ENCODE measurements at places on chromosomes 12 and 14.
A peak's percentile ranks its signal among the peaks of the same experiment; 100 is the strongest.

- H3K27me3 ChIP-seq = no peaks in the 10 kb centered on the region
- H3K36me3 ChIP-seq = no peaks in the 10 kb centered on the region
- no peak overlapping the region for H3K27ac ChIP-seq
- H3K4me1 ChIP-seq = no peaks in the 10 kb centered on the region
- no peak for DNase-seq
These were observed 14.6 kb upstream of the GALNT6 start for GRCh38 chr12:51405801-51406207.

DNA sequence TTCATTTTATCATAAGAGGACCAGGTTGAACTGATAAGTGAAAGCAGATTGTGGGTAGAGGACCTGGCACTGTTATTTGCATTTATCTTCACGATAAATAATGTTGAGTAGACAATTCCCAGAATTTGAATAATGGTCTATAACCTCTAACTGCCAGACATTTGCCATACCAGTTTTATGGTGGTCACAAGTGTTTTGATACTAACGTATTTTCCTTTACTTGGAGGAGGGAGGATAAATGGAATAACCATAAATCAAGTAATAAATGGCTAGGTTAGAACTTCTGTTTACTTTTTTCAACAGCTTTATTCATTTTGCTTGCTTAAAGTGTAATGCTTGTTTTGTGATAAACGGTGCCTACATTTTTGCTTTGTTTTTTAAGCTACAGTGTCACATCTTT is 9.5 kb downstream of the PAX9 start:
- no peak for DNase-seq
- H3K27me3 ChIP-seq = no peaks in the 10 kb centered on the region
- H3K27ac ChIP-seq = no peak overlapping the region
- H3K36me3 ChIP-seq = peaks cover 21% of the 10 kb centered on the region
- H3K4me1 ChIP-seq = no peaks in the 10 kb centered on the region

- H3K27ac ChIP-seq = no peak overlapping the region
- H3K36me3 ChIP-seq = no peaks in the 10 kb centered on the region
- DNase-seq = no peak
- no peaks in the 10 kb centered on the region for H3K27me3 ChIP-seq
These were observed 71.7 kb upstream of the KICS2 start for GRCh38 chr12:64293654-64294364.

GRCh38 chr14:54329082-54329695 is 67.6 kb upstream of the CDKN3 start:
- no peaks in the 10 kb centered on the region for H3K36me3 ChIP-seq
- peaks cover 6% of the 10 kb centered on the region for H3K4me1 ChIP-seq
- H3K27me3 ChIP-seq = no peaks in the 10 kb centered on the region

DNA sequence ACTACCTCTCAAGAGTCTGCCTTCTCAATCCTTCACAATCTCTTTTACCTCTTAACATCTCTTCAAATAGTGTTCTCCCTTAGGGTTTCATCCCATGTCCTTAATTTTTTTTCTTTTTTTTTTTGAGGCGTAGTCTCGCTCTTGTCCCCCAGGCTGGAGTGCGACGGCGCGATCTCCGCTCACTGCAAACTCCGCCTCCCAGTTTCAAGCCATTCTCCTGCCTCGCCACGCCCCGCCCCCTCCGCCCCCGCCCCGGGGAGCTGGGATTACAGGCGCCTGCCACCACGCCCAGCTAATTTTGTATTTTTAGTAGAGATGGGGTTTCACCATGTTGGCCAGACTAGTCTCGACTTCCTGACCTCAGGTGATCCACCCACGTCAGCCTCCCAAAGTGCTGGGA is 7.0 kb upstream of the BCAT1 start:
- H3K27me3 ChIP-seq = no peaks in the 10 kb centered on the region
- no peaks in the 10 kb centered on the region for H3K4me1 ChIP-seq
- H3K36me3 ChIP-seq = no peaks in the 10 kb centered on the region

- H3K27ac ChIP-seq = peak overlapping the region; percentile 80
- no peaks in the 10 kb centered on the region for H3K27me3 ChIP-seq
- H3K4me3 ChIP-seq = no peak overlapping the region
- peaks cover 21% of the 10 kb centered on the region for H3K36me3 ChIP-seq
These were observed 18.6 kb downstream of the PPTC7 start for GRCh38 chr12:110564471-110564991.

DNA sequence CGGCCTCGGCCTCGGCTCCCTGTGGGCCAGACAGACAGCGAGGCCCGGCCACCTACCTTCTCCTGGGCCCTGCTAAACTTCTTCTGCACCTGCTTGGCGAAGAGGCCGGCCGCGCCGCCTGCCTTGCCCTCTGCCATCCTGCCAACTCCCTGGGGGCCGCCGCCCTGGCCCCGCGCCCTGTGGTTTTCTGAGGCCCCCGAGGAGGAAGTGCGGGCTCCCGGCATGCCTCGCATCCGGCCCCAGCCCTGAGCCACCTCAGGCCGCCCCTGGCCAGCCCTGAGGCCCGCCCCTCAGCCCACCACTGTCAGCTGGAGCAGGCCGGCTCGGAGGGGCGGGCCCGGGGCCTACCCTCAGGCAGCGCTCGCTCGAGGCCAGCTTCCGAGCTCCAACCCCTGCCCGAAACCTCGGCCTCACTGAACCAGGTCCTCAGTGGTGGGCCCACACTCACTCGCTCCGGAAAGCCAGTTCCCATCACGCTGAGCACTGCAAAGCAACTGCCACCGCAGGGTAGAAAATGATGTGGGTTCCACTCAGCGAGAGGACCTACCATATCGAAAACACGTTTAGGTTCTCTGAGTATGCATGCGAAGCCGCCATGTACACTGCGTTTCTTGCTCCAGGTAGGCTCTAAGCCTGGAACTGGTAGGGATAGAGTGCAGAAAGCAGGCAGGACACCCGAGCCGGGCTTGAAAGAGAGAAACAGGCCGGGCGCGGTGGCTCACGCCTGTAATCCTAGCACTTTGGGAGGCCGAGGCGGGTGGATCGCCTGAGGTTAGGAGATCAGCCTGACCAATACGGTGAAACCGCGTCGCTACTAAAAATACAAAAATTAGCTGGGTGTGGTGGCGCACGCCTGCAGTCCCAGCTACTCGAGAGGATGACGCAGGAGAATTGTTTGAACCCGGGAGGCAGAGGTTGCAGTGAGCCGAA is at the start of gene BIN2:
Gene BIN2 (minus strand): TSS at position 209 of the 930 bp plus-strand sequence. CDS start 72 bp downstream, at position 137.
- H3K4me3 ChIP-seq = no peak within 1 kb of the TSS
- H3K27ac ChIP-seq = no peak within 1 kb of the TSS
- H3K4me1 ChIP-seq = peaks cover 11% of the 10 kb centered on the region
- peaks cover 5% of the 10 kb centered on the region for H3K36me3 ChIP-seq

GRCh38 chr14:104678346-104678745 is 11.1 kb upstream of the INF2 start:
- peak overlapping the region; percentile 70 for H3K4me3 ChIP-seq
- peaks cover 32% of the 10 kb centered on the region for H3K4me1 ChIP-seq
- H3K27me3 ChIP-seq = no peaks in the 10 kb centered on the region

DNA sequence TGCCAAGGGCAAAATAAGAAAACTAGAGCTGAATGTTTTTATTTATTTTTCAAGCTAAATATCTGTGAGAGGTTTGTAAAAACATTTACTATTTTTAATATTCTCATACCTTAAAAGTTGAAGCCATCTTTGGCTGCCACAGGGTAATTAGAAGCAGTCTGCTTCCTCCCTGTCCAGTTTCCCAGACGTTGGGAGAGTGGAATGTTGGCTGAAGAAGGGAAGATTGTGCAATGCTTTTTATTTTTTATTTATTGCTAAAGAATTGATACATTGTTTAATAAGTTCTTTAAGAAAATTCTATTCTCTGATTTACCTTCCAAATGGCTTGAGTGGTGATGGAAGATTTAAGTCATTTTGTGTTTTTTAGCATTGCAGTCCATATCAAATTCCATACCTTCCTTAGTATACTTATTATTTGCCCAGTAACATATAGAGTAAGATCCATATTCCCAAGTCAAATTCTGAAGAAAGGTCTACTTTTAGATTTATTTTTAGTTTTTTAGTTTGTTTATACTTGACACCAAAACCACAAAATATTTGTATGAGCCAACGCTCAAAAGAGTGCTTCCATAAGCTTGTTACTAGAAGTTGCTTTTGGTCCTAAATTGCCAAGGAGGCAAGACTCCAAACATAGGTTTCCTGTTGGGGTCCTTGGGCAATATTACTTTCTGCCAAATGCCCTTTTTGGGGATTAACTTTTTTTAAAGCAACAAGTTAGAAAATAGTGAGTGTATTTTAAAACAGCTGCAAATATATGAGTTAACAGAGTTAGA is 124.0 kb upstream of the CPM start:
- H3K4me1 ChIP-seq = peaks cover 28% of the 10 kb centered on the region
- H3K27ac ChIP-seq = no peak overlapping the region
- peaks cover 6% of the 10 kb centered on the region for H3K36me3 ChIP-seq
- peak; percentile 47 for DNase-seq

GRCh38 chr12:33205981-33206380 is 233.6 kb downstream of the SYT10 start:
- no peaks in the 10 kb centered on the region for H3K4me1 ChIP-seq
- H3K27ac ChIP-seq = no peak overlapping the region
- H3K4me3 ChIP-seq = no peak overlapping the region
- no peaks in the 10 kb centered on the region for H3K27me3 ChIP-seq

- no peak overlapping the region for H3K27ac ChIP-seq
- H3K4me3 ChIP-seq = no peak overlapping the region
- H3K36me3 ChIP-seq = no peaks in the 10 kb centered on the region
- H3K27me3 ChIP-seq = no peaks in the 10 kb centered on the region
- H3K4me1 ChIP-seq = no peaks in the 10 kb centered on the region
These were observed 473.2 kb downstream of the CCER1 start for GRCh38 chr12:90481748-90482147.

- no peak overlapping the region for H3K27ac ChIP-seq
- H3K27me3 ChIP-seq = no peaks in the 10 kb centered on the region
- no peak overlapping the region for H3K4me3 ChIP-seq
- DNase-seq = peak; percentile 29
- peaks cover 4% of the 10 kb centered on the region for H3K36me3 ChIP-seq
- H3K4me1 ChIP-seq = peaks cover 6% of the 10 kb centered on the region
These were observed 23.1 kb upstream of the PGF start for GRCh38 chr14:74978416-74978947.

DNA sequence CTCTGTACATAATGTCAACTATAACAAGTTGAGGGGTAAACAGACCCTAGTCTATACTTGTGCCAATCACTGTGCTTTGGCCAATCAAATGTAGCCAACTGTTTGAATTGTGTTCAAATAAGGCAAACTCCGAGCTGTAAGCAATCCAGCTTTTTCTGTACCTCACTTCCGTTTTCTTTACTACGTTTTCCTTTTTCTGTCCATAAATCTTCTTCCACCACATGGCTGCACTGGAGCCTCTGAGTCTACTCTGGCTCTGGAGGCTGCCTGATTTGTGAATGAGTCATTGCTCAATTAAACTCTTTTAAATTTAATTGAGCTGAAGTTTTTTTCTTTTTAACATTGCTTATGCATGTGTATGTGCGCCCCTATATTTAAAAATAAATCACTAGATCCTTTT is 29.7 kb downstream of the CLEC1A start:
- H3K4me3 ChIP-seq = no peak overlapping the region
- no peaks in the 10 kb centered on the region for H3K36me3 ChIP-seq
- H3K4me1 ChIP-seq = peaks cover 6% of the 10 kb centered on the region
- H3K27me3 ChIP-seq = no peaks in the 10 kb centered on the region
- no peak overlapping the region for H3K27ac ChIP-seq
- DNase-seq = peak; percentile 6

DNA sequence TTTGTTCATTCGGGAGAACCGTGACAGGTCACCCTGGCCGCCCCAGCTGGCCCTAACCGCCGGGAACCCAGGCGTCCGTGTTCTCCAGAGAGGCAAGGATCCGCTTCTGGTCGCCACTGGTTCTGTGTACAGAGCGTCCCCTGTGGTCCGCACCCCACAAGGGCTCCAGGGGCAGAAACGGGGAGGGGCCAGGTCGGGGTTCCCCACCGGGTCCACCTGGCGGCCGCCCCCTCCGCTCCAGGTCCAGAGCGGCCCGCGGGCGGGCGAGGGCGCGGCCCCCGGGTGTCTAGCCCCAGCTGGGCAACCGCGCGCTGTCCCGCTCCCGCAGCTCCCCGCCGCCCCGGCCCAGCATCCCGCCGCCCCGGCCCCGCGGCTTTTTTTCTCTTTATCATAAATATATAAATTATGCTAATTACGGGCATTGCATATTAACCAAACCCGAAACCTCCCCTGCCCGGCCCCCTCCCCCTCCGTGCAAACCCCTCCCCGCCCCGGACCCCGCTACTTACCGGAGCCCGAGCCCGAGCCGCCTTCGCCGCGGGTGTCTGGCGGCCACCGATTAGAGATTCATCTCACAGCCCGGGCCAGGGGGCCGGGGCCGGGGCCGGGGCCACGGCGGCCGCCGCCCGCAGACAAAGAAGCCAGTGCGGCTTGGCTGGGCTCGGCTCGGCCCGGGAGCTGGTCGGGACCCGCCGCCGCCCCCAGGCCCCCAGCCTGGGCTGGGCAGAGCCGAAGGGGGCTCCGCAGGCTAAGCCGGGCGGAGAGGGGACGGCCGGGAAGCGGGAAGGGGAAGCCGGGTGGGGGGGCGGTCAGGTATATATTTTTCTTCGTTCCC is 512 bp downstream of the POU6F1 start:
- H3K27me3 ChIP-seq = no peaks in the 10 kb centered on the region
- peak overlapping the region; percentile 85 for H3K27ac ChIP-seq
- peak overlapping the region; percentile 74 for H3K4me3 ChIP-seq
- H3K4me1 ChIP-seq = peaks cover 6% of the 10 kb centered on the region

DNA sequence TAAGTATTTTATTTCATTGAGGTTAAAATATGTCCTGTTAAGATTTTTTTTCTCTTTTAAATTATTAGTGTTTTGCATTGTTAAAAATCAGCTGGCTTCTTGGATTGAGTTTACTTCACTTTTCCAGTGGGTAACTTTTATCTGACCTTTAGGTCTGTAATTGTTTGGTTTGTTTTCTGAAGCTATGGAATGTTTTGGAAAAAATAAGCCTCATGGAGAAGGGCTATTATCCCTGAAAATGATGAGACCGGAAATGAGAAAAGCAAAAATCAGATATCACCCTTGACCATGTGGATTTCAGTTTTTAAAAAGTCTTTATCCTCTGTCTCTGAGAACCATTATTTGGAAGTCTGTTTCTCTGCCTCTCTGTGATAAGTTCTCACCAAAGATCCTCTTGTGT is 180.9 kb downstream of the RAD51B start:
- no peak for DNase-seq
- H3K4me1 ChIP-seq = peaks cover 13% of the 10 kb centered on the region
- H3K27ac ChIP-seq = no peak overlapping the region
- H3K36me3 ChIP-seq = no peaks in the 10 kb centered on the region
- no peaks in the 10 kb centered on the region for H3K27me3 ChIP-seq
- H3K4me3 ChIP-seq = no peak overlapping the region
